ENCODE measurements at places on chromosomes 7 and 10.

- no peak for DNase-seq
These were observed 228.8 kb downstream of the BMPER start for GRCh38 chr7:34133983-34134782.

GRCh38 chr7:41809940-41810576 lies 107.2 kb upstream of the INHBA start:
- DNase-seq, result no peak

DNA sequence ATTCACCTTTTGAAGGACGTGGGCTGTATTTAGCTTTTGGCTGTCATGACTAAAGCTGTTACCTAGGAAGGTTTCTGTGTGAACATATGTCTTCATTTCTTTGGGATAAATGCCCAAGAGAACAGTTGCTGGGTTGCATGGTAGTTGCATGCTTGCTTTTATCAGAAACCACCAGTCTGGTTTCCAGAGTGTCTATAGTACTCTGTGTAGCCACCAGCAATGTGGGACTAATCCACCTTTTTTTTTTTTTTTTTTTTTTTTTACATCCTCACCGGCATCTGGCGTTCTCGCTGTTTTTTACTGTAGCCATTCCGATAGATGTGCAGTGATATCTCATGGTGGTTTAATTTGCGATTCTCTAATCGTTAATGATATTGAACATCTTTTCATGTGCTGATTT lies 297.8 kb downstream of the SDK1 start:
- no peak for DNase-seq

- no peak for DNase-seq
These were observed 40.8 kb downstream of the PAPOLB start for GRCh38 chr7:4820967-4821471.

DNA sequence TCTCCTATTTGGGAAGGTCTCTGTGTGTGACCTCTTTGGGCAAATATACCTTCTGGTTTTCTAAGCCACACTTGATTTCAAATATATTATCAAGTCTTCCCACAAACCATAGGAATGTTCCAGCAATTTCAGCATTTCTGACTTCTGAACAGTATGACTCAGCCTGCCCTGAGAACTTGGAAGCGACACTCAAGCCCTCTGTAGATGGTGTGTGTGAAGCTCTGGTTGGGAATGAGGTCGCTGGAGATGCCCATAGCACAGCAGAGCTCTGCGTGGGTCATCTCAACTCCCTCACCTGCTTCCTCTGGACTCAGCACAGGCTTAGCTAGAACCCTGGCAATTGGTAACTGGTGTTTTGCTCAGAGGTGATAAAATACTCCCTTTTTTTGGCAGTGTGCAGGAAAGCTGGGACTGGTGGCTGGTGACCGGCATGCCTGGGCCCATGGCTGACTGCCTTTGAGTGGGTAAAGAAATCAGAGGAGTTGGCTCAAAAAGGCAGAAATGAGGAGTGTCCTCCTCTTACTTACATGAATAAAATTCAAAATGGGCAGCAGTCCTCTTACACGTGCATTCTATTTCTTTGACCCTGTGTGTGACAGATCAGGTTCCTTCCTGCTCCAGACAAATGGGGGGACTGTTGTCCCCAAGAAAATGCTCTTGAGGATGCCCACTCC lies 87.5 kb upstream of the NRP1 start:
- no peak for DNase-seq

DNA sequence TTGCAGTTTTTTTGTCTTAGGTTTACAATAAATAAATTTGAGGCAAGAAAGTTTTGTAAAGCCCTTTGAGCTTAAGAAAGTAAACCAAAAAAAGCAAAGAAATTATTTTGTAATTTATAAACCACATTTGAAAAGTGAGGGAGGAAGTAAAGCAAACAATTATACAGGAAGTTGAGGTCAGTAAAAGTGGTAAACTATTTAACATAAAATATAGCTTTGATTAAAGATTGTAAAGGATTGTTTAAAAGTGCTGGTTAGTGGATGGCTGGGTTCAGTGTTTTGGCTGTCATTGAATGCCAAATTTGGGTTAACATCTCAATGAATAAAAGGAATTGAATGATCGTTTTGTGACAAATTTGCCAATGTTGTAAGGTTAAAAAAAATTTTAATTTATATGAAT lies 9.9 kb downstream of the SOSTDC1 start:
- no peak for DNase-seq

GRCh38 chr10:77175631-77176222 lies 461.9 kb downstream of the KCNMA1 start:
- no peak for DNase-seq

DNA sequence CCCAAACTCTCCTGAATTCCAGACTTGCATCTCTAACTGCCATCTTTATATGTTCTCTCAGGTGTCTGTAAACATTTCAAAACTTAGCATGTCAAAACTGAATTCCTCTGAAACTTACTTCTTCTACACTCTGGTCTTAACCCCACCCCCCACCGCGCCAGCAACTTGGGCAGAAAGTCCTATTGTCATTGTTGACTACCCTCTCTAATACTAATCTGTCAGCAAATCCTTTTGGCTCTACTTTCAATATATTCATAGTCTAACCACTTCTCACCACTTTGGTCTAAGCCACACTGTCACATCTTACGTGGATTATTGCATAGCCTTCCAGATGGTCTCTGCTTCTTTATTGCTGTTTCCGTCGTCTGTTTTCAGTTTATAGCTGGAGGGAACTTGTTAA lies 86.6 kb downstream of the AHCYL2 start:
- no peak for DNase-seq

DNA sequence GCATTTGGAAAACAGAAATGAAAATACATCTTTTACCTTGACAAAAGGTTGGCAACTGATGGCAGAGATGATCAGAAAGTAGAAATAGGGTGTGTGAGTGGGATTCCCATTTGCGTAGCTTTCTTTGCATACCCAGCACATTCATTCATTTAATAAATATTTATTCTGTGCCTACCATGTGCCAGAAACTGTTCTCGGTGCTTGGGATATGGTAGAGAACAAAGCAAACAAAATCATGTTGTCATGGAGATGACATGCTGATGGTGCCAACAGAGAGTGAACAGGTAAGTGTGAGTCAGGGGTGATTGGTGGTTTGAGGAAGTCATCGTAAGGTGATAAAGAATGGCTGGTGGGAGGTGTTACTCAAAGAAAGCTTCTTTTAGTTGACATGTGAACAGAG lies 45.4 kb downstream of the CACNB2 start:
- DNase-seq, result no peak

All from C1 segment of cervical spinal cord (tissue), 14 donors.